ENCODE measurements at places on chromosomes 6 and 20. TPM values are rescaled to one million over a fixed set of nuclear protein-coding genes. Genes with fewer than 3 reads are reported as not detected.
A peak's percentile ranks its signal among the peaks of the same experiment; 100 is the strongest.

GRCh38 chr6:108835218-108835850 is 12.9 kb upstream of the ARMC2 start:
- no peaks in the 10 kb centered on the region for H3K36me3 ChIP-seq
- H3K4me1 ChIP-seq, result peaks cover 13% of the 10 kb centered on the region
- H3K4me3 ChIP-seq, result no peak overlapping the region
- no peak overlapping the region for H3K27ac ChIP-seq
- peak; percentile 67 for DNase-seq
- no peaks in the 10 kb centered on the region for H3K27me3 ChIP-seq

DNA sequence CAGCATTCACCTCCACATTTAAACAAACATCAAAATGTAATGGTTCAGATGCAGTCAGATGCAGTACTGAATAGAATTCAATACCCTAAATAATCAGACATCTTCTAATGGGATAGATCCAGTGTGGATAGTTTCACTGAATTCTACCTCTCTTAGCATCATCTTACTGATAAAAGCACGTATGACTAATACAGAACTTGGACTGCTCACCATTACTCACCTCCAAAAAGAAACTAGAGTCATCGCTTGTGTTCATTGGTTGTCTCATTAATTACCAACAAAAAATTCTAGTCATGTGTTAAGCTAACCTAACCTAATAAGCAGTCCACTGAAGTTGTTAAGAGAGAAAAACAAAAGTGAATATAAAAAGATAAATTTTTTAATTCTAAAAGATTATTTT is 165.9 kb upstream of the IRAK1BP1 start:
- H3K27me3 ChIP-seq, result no peaks in the 10 kb centered on the region
- no peak overlapping the region for H3K4me3 ChIP-seq
- no peak for DNase-seq
- H3K27ac ChIP-seq, result no peak overlapping the region

GRCh38 chr20:11372876-11373790 is 544.6 kb upstream of the BTBD3 start:
- H3K4me1 ChIP-seq, result peaks cover 7% of the 10 kb centered on the region
- no peak overlapping the region for H3K4me3 ChIP-seq

DNA sequence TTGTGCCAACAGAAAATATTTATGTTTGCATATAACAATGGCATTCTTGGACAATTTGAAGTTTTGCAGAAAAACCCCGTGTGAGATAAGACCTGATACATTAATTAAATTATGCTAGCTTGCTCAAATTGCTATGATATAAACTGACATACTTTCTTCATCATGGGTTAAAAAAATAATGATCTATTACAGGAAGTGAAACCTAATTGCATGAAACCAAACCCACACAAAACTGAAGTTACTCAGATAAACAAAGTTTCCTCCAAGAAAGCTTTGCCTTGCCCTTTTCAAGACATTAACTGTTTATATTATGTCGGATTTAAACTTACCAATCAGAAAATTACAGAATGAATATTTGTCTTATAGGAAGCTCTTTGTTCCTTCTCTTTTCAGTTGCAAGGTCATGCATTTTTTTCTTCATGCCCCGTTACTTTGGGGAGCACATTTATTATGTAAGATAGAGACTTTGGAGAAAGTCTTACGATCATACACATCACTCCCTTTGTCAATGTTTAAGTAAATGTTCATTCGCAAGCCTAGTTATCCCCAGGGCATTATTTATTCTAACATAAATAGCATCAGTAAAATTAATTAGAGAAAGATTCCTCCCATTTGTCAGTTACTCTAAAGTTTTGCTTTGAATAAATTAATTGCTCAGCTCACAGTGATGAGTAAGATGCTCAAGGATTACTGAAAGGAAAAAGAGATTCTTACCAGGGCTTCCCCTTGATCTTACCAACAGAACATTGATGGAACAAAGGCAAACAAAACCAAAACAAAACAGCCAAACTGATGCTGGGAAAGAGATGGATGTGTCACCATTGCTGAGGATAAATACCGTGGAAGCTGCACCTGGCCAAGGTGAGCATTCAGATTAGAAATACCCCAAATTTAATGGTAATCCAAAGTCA is 14.8 kb upstream of the TMEM244 start:
- H3K4me3 ChIP-seq, result no peak overlapping the region
- no peak overlapping the region for H3K27ac ChIP-seq
- H3K4me1 ChIP-seq, result no peaks in the 10 kb centered on the region
- H3K27me3 ChIP-seq, result no peaks in the 10 kb centered on the region
- no peaks in the 10 kb centered on the region for H3K36me3 ChIP-seq
- DNase-seq, result no peak

DNA sequence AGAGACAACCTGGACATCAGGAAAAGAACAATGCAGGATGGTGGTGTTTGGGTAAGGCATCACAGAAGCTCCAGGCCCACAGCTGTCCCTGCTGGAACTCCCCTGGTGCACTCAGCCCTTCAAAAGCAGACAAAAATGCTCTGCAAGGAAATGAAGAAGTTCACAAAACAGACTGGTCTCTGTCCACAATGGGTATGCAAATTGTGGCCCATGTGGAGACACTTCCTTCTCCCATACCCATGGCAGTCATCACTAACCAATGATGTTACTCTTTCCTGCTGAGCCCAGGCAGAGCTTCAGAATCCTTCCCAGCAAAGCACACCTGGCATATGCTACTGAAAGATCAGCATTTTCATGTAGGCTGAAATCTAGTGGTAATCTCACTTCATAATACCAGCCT is 42.6 kb upstream of the PXDC1 start:
- DNase-seq, result no peak
- peaks cover 10% of the 10 kb centered on the region for H3K4me1 ChIP-seq
- H3K36me3 ChIP-seq, result no peaks in the 10 kb centered on the region
- no peaks in the 10 kb centered on the region for H3K27me3 ChIP-seq
- no peak overlapping the region for H3K4me3 ChIP-seq

- no peak overlapping the region for H3K4me3 ChIP-seq
- H3K4me1 ChIP-seq, result no peaks in the 10 kb centered on the region
- no peak overlapping the region for H3K27ac ChIP-seq
- no peaks in the 10 kb centered on the region for H3K27me3 ChIP-seq
- DNase-seq, result no peak
- no peaks in the 10 kb centered on the region for H3K36me3 ChIP-seq
Measured at GRCh38 chr6:54085541-54085940, 25.7 kb upstream of the MLIP start.

- H3K4me3 ChIP-seq, result no peak overlapping the region
- no peaks in the 10 kb centered on the region for H3K4me1 ChIP-seq
- no peak overlapping the region for H3K27ac ChIP-seq
- no peak for DNase-seq
- H3K27me3 ChIP-seq, result no peaks in the 10 kb centered on the region
Measured at GRCh38 chr6:47360388-47360787, 50.7 kb upstream of the TNFRSF21 start.

- no peak overlapping the region for H3K27ac ChIP-seq
- no peak for DNase-seq
- H3K4me1 ChIP-seq, result peaks cover 5% of the 10 kb centered on the region
- H3K36me3 ChIP-seq, result no peaks in the 10 kb centered on the region
Measured at GRCh38 chr20:51346686-51347485, 195.6 kb downstream of the NFATC2 start.

DNA sequence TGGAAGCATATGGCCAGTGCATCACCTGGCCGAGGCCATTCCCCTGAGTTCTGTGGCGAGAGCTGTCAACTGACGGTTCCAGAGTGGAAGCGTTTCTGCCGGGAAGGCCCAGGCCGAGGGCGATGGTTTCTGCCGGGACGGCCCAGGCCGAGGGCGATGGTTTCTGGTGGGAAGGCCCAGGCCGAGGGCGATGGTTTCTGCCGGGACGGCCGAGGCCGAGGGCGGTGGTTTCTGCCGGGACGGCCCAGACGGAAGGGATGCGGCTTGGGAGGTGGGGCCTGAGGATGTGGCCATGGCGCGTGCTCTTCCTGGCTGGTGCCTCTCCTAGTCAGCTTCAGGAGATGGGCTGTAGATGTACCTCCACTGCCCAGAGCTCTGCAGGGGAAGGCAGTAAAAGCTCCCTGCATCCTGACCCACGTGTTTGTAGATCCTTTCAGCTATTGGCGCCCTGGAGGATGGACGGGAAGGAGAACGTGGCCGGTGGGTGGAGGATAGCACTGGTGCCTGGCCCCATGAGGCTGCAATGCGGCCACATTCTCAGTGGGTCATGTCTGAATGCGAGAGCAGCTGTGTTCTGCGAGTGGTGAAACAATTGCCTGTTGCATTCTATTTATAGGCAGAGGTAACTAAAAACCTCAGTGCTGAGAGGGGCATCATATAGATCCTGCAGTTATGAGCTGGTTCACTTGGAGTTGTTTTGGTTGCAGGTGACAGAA is 12.8 kb downstream of the TPD52L2 start:
- no peak overlapping the region for H3K4me3 ChIP-seq
- no peaks in the 10 kb centered on the region for H3K27me3 ChIP-seq
- peaks cover 3% of the 10 kb centered on the region for H3K4me1 ChIP-seq
- H3K27ac ChIP-seq, result no peak overlapping the region
- peaks cover 60% of the 10 kb centered on the region for H3K36me3 ChIP-seq

TNFAIP3 gene
- total RNA-seq, result 21.9 TPM

SLC4A11 gene
- total RNA-seq, result 0.27 TPM

BPIFA1 gene
- not detected for total RNA-seq

SLC25A27 gene
- 52.8 TPM for total RNA-seq

TGM3 gene
- total RNA-seq, result not detected

CRIP3 gene
- not detected for total RNA-seq

RBM24 gene
- total RNA-seq, result 1.3 TPM
